AG09319 (cell line): ENCODE measurements at places on chromosomes 4 and X.
A peak's percentile ranks its signal among the peaks of the same experiment; 100 is the strongest.

DNA sequence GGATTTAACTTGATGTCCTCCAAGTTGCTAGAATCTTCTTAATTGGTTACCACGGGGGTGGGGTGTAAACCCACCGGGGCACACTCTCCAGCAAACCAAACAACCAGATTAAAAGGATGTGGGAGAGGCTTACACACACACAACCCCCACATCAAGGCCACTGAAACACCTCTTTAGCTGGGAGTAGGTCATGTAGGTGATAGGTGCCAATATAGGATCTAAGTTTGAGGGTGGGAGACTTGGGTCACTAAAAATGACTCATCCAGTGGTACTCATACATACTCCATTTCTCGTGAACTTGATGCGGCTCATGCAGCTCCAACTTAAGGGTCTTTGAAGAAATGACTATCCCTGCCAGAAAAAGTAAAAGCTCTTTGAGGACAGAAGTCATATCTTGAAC is 20.5 kb upstream of the CD40LG start:
- no peak for DNase-seq

DNA sequence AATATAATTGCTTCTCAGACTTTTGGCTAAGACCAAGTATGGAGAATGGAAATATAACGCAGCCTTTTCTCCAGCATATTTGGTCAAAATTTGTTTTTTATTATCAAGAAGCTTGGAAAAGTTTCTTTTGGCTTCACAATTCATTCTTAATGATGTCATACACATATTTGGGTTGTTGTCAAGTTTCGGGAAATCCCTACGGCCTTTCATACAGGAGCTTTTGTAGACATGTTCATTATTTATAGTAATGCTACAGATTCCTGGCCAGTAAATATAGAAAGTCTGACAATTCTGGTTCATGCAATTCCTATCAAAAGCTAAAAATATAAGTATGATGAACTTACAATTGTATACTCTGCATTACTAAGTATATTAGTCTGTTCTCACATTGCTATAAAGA is 112.9 kb downstream of the IRF2 start:
- no peak for DNase-seq

DNA sequence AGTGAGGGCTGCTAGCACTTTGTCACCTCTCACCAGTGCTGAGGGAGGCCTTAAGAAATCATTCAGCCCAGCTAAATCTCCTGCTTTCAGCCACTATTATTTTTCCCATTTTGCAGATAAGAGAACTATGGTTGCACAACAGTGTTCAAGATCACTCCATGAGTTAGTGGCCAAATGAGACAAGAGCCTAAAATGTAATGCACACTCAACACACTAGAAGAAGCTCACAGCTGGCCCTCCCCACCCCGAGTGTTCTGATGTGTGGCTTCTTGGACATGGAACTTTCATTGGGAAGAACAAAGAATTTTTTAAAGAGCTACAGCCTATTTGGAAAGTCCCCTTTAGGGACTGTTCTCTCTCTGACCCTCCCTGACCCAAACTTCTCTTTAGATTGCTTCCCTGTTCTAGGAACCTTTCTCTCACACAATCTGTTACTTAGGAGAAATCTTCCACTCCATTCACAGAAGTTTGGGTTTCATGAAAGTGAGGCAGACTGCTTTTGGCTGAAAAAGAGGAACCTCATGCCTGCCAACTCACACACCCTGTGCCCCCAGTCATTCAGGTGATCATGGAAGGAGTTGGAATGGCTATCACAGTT is 44.0 kb upstream of the CT47C1 start:
- no peak for DNase-seq

- DNase-seq: no peak
Measured at GRCh38 chr4:25258980-25259578, 25.2 kb downstream of the PI4K2B start.

DNA sequence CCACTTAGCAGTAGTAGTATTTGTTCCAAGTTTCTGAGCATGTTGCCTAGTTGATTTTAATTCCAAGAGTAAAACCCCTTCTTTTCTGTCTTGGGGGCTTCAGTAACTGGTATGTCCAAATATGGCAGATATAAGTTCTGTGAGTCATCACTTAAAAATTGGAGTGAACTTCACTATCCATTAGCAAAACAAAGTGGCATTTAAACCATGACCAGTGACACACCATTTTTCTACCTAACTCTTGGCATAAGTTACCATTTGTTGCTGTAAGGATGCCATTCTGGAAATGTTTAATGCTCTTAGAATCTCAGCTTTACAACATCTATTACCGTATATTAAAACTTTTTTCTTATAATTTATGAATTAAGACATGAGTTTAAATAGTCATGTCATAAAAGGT is 102.0 kb downstream of the CBR4 start:
- DNase-seq: no peak

DNA sequence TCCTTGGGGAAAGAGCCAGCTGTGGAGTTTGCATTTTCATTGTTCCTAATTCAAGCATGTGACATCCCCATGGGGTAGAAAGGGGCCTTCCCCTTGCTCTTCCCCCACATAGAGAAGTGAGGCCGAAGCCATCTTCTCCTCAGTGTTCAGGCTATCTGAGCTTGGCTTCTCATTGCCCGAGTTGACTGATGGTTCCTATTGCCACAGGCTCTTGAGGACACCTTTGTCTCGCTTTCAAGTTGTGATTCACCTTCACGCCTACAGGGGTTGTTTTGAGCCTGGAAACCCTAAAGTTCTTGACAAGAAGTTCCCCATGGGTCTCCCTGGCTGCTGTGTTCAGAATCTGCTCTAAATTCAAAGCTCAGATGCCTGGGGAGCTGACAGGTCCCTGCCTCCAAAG is 25.0 kb downstream of the CCNQ start:
- no peak for DNase-seq

DNA sequence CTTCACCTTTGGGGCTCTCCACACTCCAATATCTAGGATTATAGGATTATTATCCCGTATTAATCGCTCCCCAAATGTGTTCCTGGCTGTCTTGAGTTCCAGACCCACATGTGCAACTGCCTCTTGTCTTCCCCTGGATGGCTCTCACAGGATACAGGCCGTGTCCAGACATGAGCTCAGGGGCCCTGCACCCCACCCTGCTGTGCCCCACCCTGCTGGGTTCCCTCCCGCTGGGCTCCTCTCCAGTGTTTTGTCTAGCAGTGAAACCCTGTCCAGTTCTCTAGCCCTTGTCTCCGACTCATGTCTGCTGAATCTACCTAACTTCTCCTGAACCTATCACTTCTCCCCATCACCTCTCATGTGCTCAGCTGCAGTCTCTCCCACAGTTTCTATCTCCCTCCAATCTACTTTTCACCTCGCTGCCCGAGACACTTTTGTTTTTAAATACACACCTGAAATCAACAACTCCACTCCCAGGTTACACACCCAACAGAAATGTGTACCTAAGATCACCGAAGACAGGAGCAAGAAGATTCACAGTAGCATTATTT is 2.0 kb downstream of the RNF212 start:
- DNase-seq: no peak

DNA sequence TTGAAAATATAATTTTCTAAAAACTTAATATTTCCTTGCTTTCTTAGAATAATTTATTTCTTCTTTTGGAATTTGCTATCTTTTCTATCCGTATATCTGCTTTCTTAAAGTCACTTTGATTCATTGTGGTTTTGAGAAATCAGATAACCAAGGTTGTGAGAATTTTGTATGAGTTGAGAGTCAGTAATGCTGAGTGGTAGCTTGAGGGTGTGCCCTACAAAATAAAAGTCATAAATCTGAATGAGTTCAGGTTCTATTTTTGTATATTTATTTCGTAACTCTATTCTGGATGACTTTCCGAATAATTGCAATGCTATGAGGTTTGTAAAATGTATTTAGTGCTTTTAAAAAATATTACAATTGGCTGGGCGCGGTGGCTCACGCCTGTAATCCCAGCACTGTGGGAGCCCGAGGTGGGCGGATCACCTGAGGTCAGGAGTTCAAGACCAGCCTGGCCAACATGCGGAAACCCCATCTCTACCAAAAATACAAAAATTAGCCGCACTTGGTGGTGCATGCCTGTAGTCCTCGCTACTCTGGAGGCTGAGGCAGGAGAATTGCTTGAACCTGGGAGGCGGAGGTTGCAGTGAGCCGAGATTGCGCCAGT is 8.9 kb downstream of the COPS4 start:
- DNase-seq: no peak

- no peak for DNase-seq
Measured at GRCh38 chr4:64105903-64106302, 303.3 kb downstream of the TECRL start.

- no peak for DNase-seq
Measured at GRCh38 chrX:46637938-46638337, 64.4 kb downstream of the CHST7 start.

- no peak for DNase-seq
Measured at GRCh38 chrX:30282527-30282926, 26.7 kb downstream of the NR0B1 start.

DNA sequence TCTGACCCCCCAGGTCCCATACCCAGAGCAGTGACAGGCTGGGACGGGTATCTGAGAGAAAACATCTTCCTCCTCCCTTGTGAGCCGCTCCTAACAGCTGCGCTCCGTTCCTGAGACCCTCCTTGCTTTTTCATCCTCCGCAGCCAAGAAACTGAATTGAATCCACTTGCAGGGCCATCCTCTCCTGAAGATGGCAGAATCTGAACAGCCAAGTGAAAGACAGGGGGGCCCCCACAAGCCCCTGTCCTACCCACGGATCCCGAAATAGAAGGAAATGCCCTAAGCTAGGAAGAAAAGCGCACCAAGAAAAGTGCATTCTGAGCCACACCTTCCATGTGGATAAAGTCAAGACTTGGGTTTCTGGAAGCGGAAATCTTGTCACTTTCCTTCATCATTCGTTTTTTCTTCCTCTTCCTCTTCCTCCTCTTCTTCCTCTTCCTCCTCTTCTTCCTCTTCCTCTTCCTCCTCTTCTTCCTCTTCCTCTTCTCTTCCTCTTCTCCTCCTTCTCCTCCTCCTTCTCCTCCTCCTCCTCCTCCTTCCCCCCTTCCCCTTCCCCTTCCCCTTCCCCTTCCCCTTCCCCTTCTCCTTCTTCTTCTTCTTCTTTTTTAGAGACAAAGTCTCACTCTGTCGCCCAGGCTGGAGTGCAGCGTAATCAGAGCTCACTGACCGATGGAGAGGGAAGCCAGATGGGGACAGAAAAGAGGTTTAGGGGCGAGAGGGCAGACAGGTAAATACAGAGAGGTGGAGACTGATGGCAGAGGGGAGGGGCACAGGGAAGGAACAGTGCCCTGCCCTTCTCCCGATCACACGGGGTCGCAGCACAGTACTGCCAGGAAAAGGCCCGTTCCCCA is 86.0 kb upstream of the WWC2 start:
- DNase-seq: no peak

DNA sequence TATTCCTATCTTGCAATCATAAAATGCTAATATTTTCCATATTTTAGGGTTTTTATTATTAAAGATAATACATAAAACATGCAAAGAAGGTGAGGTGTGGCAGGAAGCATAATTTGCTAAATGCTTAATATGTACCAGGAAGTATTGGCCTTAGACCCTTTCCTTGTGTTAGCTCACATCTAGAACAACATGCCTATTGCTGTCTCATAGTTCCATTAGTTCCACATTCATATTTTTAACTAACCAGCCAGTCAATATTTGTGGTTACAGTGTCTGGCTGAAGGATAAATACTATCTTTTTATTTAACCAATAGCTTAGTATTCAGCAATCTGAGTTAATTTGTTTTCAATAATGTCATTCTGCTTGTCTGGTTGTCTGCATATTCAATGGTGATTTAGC is 432.6 kb downstream of the INPP4B start:
- no peak for DNase-seq

DNA sequence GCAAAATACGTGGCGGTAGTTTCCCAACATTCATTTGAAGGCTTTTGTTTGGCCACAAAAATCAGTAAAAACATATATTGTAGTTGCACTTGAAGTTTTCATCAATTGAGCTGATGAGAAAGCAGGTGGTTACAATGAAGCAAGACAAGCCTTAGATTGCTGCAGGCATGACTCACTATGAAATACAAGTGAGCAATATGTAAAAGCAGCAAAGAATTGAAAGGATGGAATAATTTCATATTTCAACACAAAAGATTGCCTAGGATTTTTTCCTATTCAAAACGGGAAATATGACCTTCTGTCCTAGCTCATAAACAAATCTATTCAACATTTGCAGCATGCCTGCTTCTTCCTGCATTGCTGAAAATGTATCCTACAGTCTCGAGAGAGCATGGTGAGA is 190.9 kb upstream of the BANK1 start:
- DNase-seq: no peak

DNA sequence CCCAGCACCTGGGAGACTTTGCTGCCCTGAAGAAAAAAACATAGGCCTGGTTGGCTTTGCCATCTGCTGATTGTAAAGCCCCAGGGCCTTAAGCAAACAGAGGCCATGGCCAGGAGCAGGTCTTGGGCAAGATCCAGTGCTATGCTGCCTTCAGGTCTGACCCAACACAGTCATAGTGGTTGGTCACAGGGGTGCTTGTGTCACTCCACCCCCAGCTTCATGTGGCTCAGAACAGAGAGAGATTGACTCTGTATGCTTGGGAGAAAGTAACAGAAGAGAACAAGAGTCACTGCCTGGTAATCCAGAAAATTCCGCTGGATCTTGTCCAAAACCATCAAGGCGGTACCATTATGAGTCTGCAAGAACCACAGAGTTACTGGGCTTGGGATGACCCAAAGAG is 24.4 kb upstream of the SMARCA5 start:
- DNase-seq: no peak

- no peak for DNase-seq
Measured at GRCh38 chr4:185869427-185869826, 57.4 kb upstream of the SORBS2 start.

DNA sequence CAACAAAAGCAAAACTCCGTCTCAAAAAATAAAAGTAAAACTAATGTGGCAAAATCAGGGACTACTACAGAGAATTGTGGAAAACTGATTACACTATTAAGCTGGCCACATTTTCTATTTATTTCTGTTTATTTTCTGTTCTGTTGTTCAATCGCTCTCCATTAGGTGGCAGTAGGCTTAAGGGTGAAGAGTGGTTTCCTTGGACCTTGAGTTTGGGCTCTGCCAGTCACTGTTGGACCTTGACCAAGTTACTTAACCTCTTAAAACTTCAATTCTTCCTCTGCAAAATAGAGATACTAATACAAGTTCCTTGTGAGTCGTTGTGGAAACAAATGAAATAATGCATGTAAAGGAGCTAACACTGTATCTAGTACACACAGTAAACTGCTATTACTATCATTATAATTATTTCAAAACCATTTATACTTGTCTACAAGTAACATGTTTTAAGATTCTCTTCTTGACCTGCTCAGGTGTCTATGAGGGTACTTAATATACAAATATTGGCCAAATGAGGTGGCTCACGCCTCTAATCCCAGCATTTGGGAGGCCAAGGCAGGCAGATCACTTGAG is 15.2 kb downstream of the HSD17B11 start:
- DNase-seq: peak; percentile 74

- DNase-seq: no peak
Measured at GRCh38 chrX:114365065-114365834, 218.6 kb upstream of the HTR2C start.

- DNase-seq: no peak
Measured at GRCh38 chr4:2259541-2260343, 2.2 kb downstream of the MXD4 start.

GRCh38 chrX:71321731-71322130 is 20.2 kb downstream of the ITGB1BP2 start:
- no peak for DNase-seq

GRCh38 chr4:103443324-103443723 is 245.2 kb upstream of the CENPE start:
- DNase-seq: no peak
